Esophagus mucosa (tissue), 1 donor: ENCODE measurements at places on chromosomes 1 and 21.

- ATAC-seq = no peak
Measured at GRCh38 chr1:18951416-18951815, 5.1 kb downstream of the IFFO2 start.

- no peak for ATAC-seq
Measured at GRCh38 chr1:29324202-29324601, 87.9 kb downstream of the PTPRU start.

- no peak for ATAC-seq
Measured at GRCh38 chr1:247552231-247552630, 3.3 kb downstream of the GCSAML start.

DNA sequence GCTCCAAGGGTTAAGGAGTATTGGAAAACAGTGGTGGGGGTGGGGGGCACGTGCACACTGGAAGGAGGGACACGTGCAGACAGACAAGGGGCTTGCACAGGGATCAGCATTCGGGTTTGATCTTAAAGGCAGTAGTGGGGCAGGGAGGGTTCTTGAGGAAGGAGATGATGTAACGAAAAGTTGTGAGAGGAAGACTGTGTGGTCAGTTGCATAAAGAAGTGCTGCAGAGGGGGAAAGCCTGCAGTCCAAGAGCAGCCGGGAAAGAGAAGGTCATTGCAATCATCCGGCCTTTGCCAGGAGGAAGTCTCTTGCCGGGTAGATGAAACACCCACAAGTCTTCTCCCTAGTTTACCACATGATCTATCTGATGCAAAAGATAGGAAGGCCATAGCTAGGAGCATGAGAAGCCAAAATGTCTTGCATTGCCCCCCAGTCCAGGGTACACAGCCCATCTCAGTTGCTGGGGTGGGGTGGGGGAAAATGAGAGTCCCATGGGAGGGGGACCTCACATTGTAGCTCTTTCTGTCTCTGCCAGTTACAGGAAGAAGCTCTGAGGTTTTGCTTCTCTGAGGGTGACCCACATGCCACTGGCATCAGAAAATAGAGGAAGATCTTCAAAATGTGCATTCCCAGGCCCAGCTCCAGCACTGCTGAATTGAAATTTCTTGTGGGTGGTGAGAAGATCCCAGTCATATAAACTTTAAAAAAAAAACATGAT is 202.5 kb upstream of the RAB4A start:
- peak; percentile 32 for ATAC-seq

- ATAC-seq = no peak
Measured at GRCh38 chr1:63818567-63819325, 44.9 kb downstream of the ROR1 start.

- no peak for ATAC-seq
Measured at GRCh38 chr1:65189576-65190115, 41.6 kb downstream of the AK4 start.
